SK-MEL-5 (cell line): ENCODE measurements at places on chromosomes 12 and 14. TPM values are rescaled to one million over a fixed set of nuclear protein-coding genes. Genes with fewer than 3 reads are reported as not detected.

C12orf54 gene
- total RNA-seq = not detected in 2 replicates

KLRK1 gene
- 0.50 and 1.2 TPM in 2 replicates for total RNA-seq

PPP4R4 gene
- 4.9 and 5.8 TPM in 2 replicates for total RNA-seq

GRCh38 chr12:53493610-53494391, 5.5 kb downstream of the MAP3K12 start:
- no peak for DNase-seq

DNA sequence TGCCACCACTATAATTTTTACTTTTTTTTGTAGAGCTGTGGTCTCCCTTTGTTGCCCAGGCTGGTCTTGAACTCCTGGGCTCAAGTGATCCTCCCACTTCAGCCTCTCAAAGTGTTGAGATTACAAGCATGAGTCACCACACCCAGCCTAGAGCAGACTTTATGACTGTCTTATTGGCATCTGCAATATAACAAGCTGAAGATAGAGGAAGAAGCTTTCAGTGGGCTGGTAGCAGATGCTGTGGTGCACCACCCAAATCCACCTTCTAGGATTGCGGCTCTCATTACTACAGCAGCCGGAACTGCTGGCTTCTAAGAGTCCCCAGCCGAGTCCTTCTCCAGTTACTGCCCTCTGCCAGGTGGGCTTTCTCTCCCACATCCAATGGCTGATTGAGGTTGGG, 7.6 kb upstream of the STK38L start:
- no peak for DNase-seq

GRCh38 chr14:86515195-86515594, 985.3 kb downstream of the FLRT2 start:
- no peak for DNase-seq

- no peak for DNase-seq
Measured at GRCh38 chr12:95790033-95790916, at the start of gene NTN4. NTN4 (minus strand) TSS chr12:95790764; CDS start chr12:95790309, 455 bp downstream.

DNA sequence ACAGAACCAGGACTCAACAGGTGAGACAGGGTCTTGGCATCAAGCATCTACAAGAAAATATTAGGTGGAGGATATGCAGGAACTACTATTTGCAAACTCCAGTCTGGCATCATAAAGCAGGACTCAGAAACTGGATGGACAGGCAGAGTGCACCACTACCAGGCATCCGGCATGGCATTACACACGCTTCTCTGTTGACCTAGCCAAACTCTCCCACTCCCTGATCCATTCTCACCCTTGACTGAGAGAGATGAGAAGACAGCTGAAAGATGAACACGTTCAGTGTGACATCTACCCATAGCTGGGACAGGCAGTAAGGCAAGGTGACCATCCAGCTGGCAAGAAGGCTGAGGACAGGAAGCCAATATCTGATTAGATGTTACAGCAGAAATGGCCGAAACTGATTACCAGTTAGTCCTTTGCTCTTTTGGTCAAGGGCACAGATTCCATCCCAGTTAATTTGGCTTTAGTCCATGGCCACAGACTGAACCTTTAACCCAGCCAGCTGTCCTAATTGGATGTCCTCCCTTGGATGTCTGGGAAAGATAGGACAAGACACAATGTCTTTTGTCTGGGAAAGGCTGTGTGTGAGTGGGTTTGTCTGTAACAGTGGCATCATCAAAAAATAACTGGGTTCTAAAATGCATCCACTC, 71.6 kb downstream of the BBS10 start:
- DNase-seq = no peak

DNA sequence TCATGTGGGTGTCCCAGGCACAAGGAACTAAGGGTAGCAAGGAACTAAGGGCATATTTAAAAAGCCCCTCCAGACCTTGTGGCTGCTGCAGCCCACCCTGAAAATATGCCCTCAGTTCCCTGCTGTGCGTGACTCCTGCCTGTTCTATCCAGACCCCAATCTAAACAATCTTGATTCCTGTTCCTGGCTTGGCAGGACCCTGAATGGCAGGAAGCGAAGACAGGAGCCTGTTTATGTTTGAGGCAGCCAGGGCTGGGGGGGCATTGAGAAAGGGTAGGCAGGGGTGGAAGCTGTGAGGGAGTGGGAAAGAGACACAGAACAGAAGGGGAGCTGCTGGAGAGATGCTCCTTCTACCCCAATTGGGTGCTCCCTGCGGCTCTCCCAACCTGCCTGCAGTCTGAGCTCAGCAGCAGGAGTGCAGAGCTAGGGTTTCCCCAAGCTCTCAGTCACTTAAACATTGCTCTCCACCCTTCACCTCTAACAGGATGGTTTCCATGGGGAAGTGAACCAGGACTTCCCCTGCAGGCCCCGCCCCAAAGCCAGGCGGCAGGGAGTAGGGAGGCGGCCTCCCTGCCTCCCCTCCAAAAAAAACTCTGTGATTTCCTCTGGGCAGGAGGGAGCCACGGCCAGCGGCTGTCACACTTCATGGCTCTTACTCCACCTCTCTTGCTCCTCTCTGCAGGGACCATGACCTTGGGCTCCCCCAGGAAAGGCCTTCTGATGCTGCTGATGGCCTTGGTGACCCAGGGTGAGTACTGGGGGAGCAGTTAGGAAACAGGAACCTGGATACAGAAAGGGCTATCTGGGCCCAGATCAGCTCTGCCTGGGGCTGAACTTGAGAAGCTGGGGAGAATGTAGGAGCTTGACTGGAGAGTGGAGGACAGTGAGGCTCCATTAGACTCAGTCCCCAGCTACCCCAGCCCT, 4.7 kb downstream of the ACVRL1 start:
- DNase-seq = no peak
